ENCODE measurements at places on chromosomes 3 and 15. TPM values are rescaled to one million over a fixed set of nuclear protein-coding genes. Genes with fewer than 3 reads are reported as not detected.
A peak's percentile ranks its signal among the peaks of the same experiment; 100 is the strongest.

TPRG1 gene
- not detected for total RNA-seq

GOLGA6B gene
- total RNA-seq, result not detected

ATP2B2 gene
- not detected for total RNA-seq

GRM2 gene
- not detected for total RNA-seq

SCG5 gene
- total RNA-seq, result 2.5 TPM

GRCh38 chr3:165463531-165463930 lies 267.3 kb upstream of the SLITRK3 start:
- no peak for DNase-seq

DNA sequence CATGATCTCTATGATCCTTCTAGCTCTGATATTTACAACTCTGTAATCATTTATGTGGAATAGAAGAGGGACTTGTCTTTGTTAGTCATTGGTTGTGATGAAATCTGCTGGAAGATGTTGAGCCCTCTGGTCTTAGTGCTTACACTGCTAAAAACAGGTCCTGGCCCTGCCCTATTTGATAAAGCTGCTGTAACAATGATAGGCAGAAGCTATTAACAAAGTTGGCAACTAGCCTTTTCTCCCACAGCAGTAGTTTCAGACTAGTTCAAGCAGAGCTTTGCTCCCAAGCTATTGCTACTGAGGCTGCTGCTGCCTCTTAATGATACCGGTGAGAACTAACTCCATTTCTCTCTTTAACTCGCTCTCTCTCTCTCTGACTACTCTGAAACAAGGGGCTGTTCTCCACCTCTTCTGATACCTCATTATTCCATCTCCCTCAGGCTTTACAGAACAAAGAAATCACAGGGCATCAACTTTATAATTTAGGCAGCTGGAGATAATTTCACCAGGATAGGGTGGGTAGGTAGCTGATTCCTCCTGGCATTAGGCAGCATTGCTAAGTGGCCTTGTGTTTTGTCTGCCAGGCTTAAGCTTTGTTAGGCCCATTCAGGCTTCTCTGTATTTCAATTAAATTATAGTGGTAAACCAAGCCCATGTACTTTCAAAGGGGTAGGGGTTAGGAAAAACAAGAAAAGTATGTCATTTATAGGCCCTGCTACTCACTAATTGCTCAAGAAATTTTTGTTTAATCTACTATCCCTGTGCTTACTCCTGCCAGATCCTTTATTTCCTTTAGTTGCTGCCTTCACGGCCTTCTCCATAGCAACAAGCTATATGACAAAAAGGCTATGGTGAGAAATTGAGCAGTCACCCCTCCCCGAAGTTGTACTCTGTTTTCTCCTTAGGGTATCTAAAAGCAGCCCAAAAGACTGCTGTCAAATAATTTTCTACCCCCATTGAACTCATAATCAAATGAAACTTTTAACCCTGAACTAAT lies 139.6 kb downstream of the RBPMS2 start:
- peak; percentile 42 for DNase-seq

- no peak for DNase-seq
These were observed 9.8 kb downstream of the SLC6A1 start for GRCh38 chr3:11002371-11002807.

GRCh38 chr3:74273091-74273490 lies 341.4 kb downstream of the CNTN3 start:
- DNase-seq, result no peak

- peak; percentile 76 for DNase-seq
These were observed 61.3 kb upstream of the VGLL4 start for GRCh38 chr3:11705049-11705448.

DNA sequence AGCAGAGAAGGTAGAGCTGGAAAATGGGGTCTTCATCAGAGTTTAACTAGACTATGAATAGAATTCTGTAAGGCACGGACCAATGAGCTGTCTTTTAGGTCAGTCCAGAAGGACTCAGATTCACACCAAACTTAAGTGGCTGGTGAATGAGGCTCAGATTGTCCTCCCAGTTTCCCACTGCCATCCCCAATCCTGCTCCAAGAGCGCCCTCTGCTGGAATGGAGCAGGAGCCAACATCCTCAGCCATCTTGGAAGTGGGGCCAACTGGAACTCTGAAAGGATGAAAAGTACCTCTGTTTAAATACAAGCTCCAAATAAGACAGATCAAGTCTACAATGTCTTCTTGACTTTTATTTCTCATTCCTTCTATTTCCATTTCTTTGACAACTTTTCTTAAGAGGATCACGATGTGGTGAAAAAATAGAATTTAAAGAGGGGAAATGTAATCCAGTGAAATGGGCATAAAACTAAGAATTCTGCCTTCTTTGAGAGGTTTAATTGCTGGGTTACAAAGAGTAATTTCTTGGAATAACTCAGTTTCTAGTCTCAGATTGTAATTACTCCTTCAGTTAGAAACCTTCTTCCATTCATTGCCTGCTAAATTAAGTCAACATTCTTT lies 217.1 kb upstream of the TPRG1 start:
- peak; percentile 78 for DNase-seq

Measured in HFFc6 (cell line).